ENCODE measurements at places on chromosomes 2 and 18. TPM values are rescaled to one million over a fixed set of nuclear protein-coding genes. Genes with fewer than 3 reads are reported as not detected.

The GRP gene
- 1.2 TPM for total RNA-seq

The PDCD1 gene
- not detected for total RNA-seq

DNA sequence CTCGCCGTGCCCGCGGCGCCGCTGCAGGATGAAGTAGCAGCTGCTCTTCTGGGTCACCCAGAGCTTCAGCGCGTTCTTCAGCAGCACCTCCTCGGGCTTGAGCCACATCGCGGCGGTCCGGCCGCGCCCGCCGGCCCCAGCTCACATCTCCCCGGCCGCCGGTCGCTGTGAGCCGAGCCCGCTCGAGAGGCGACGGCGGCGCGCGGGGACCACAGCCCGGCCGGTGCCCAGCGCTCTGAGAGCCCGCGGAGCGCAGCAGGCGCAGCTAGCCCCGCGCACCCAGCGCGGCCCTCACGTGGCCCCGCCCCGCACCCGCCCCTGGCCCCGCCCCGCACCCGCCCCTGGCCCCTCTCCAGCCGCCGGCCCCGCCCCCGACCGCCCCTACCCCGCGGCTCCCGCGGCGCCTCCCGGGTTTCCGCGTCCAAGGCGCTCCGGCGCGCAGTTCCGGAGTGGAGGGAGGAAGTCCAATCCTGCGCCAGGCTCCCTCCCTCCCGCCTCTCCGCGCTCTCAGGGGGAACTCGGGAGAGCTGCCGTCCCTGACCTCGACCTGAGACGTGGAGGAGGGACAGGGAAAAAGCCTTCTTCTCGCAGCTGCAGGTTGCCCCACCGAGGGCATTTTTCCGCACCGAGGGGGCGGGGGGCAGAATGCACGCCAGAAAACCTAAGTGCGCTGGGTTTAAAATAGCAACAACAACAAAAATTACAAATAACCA lies at the start of gene TBC1D8:
Gene TBC1D8, minus strand, starts transcription at position 237 of the 713 bp plus-strand sequence. Its CDS starts 129 bp downstream, at position 108.
- peak; percentile 88 for DNase-seq

The GKN2 gene
- not detected for total RNA-seq

Data from type B pancreatic cell (in vitro differentiated cells).